Esophagus mucosa (tissue), 1 donor: ENCODE measurements at places on chromosomes 11 and 22. TPM values are rescaled to one million over a fixed set of nuclear protein-coding genes. Genes with fewer than 3 reads are reported as not detected.

SYTL2 gene
- 4.9 TPM for total RNA-seq

CREB3L1 gene
- total RNA-seq, result 0.64 TPM

ZW10 gene
- 10.2 TPM for total RNA-seq

GRCh38 chr22:35148866-35149548 lies 83.0 kb downstream of the ISX start:
- no peak for ATAC-seq

DNA sequence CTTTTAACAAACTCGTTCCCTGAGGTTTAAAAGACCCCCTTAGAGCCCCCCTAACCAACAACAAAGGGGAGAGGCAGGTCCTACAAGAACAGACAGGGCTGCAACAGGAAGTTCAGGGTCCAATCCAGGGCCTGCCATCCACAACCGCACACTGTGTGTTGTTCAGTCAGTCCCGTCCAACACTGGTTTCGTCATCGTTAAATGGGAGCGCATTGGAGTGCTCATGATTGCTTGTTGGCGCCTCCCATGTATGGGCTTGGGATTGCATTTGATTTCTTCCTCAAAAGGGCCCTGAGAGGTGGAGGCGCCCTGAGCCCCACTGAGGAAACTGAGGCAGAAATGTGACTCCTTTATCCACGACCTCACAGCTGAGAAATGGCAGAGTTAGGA lies 174.1 kb downstream of the MN1 start:
- ATAC-seq, result no peak

PLAAT3 gene
- 3.2 TPM for total RNA-seq
